ENCODE measurements at places on chromosomes 16 and 17. TPM values are rescaled to one million over a fixed set of nuclear protein-coding genes. Genes with fewer than 3 reads are reported as not detected.

- no peak for DNase-seq
These were observed 10.0 kb downstream of the TIGD7 start for GRCh38 chr16:3295209-3295608.

GRCh38 chr16:52547004-52547833 lies at the start of gene TOX3:
Gene TOX3, minus strand, starts transcription at chr16:52547143. Its CDS starts 420 bp downstream, at chr16:52546723.
- DNase-seq = no peak

DNA sequence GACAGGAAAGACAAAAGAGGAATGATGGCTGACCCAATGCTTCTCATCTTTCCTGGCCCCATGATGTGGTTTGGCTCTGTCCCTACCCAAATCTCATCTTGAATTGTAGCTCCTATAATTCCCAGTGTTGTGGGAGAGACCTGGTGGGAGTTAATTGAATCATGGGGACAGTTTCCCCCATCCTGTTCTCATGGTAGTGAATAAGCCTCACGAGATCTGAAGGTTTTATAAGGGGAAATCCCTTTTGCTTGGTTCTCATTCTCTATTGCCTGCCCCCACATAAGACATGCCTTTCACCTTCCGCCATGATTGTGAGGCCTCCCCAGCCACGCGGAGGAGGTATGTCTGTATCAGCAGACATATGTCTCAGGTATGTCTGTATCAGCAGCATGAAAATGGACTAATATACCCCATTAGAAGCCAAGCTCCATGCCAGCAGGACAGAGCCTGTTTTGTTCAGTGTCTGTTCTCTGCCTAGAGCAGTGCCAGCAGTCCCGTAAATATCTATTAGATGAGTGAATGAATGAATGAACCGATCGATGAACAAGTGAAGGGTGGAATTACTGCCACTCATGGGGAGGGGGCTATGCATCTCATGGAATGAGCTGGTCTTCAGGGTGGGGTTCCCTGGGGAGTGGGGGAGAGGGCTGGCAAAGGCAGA lies 304.4 kb downstream of the SOX9 start:
- DNase-seq = no peak

DNA sequence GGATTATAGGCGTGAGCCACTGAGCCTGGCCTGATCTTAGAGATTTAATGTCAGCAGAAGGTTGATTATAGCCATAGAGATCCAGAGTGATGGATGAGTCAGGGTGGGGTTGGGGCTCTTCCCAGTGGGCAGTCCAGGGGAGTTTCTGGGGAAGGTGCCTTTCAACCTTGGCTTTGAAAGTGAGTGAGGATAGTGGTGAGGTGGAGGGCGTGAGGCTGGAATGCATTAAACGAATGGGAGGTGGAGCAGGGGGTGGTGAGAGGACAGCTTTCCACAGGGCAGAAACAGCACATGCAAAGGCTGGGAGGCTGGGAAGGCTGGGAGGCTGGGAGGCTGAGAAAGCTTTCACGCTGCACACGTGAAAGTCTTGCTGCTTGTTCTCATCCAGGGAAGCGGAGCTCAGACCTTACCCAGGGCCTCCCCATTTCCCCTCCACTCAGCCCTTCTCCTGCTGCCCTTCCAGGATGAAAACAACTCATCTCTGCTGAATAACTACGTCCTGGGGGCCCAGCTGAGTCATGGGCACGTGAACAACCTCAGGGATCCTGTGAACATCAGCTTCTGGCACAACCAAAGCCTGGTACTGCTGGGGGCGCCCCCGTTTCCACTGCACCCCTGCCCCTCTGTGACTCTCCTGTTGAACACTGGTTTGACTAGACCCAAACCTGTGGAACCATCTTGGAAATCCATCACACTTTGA lies 22.3 kb downstream of the ADGRG5 start:
- DNase-seq = no peak

- DNase-seq = no peak
These were observed 124.4 kb downstream of the SDK2 start for GRCh38 chr17:73519714-73520368.

- DNase-seq = no peak
These were observed 144.1 kb downstream of the CHD9 start for GRCh38 chr16:53198933-53199332.

GRCh38 chr16:12317856-12318537 lies 341.5 kb downstream of the SNX29 start:
- DNase-seq = no peak

GRCh38 chr16:28520672-28521071 lies 14.0 kb upstream of the IL27 start:
- DNase-seq = no peak

DNA sequence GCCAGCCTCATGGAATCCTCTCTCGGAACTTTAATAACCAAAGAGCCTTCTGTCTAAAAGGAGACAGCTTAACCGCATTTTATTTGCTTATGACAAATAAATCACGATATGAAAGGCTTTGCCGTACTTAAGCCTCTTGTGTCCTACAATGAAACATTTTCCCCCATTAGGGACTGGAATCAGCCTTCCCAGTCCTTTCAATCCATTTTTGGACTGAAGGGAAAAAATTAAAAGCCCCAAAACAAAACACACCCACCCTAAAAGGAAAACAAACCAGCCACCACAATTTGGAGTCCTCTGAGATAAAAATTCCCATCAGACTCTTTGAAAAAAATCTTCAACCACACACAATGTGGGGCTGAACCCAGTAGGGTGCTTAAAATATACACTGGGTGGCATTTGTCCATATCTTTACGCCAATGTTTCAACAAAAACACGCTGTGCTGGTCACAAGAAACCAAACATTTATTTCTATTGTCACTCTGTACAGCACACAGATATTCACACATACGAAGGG lies 3.0 kb downstream of the HOXB4 start:
- DNase-seq = no peak

DNA sequence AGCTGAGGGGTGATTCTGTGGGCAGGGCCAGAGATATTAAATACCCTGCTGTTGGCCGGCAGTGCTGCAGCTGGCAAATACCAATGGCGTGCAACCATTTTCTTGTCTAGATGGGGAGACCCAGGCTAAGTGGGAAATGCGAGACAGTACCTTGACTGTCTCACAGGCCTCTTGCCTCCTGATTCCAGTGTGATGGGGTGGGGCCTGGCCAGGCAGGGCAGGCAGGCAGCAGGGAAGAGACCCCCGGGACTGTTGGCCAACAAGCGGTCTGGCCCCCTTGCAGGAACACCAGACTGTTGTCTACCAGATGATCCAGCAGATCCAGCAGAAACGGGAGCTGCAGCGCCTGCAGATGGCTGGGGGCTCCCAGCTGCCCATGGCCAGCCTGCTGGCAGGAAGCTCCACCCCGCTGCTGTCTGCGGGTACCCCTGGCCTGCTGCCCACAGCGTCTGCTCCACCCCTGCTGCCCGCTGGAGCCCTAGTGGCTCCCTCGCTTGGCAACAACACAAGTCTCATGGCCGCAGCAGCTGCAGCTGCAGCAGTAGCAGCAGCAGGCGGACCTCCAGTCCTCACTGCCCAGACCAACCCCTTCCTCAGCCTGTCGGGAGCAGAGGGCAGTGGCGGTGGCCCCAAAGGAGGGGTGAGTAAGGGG lies 5.7 kb upstream of the CISD3 start:
- no peak for DNase-seq

- DNase-seq = no peak
These were observed 73.0 kb upstream of the DNAH17 start for GRCh38 chr17:78650093-78650715.

The WFDC1 gene
- polyA plus RNA-seq = 19.9 TPM

The UBE2Z gene
- 178 TPM for polyA plus RNA-seq
